Natural killer cell (primary cell): ENCODE measurements at places on chromosomes 3 and 15.

GRCh38 chr3:176855901-176856486 lies 341.3 kb downstream of the TBL1XR1 start:
- no peak for DNase-seq

GRCh38 chr3:168081171-168081771 lies 14.5 kb downstream of the GOLIM4 start:
- no peak for DNase-seq

DNA sequence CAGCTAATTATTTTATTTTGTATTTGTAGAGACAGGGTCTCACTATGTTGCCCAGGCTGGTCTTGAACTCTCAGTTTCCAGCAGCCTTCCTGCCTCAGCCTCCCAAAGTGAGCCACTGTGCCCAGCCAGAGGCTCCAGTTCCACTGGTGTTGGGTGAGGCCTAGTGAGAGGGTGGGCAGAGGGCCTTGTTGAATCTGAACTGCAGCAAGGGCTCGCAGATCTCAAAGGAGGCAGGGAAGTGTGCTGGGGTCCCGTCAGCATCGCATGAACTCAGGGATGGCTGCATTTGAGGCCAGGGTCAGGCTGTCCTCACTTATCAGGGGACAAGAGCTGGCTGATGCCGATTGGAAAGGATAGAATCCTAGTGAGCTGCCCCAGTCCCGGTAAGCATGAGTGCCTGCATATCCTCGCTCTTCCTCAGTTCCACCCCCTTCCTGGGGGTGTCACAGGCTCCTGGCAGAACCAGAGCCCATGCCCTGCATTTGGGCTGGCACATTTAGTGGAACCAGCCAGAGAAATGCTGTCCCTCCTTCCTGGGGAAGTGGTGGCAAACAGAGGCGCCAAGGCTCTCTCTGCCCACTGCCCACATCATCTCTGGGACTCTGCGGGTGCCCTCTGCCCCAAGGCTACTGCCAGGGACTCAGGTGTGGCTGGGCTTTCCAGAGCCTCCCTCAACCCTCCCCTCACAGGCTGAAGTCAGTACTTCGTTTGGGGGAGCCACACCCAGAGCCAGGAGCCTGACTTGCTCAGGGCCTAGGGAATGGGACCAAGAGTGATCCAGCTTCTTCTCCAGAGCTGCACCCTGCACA lies 24.1 kb downstream of the ALS2CL start:
- no peak for DNase-seq

DNA sequence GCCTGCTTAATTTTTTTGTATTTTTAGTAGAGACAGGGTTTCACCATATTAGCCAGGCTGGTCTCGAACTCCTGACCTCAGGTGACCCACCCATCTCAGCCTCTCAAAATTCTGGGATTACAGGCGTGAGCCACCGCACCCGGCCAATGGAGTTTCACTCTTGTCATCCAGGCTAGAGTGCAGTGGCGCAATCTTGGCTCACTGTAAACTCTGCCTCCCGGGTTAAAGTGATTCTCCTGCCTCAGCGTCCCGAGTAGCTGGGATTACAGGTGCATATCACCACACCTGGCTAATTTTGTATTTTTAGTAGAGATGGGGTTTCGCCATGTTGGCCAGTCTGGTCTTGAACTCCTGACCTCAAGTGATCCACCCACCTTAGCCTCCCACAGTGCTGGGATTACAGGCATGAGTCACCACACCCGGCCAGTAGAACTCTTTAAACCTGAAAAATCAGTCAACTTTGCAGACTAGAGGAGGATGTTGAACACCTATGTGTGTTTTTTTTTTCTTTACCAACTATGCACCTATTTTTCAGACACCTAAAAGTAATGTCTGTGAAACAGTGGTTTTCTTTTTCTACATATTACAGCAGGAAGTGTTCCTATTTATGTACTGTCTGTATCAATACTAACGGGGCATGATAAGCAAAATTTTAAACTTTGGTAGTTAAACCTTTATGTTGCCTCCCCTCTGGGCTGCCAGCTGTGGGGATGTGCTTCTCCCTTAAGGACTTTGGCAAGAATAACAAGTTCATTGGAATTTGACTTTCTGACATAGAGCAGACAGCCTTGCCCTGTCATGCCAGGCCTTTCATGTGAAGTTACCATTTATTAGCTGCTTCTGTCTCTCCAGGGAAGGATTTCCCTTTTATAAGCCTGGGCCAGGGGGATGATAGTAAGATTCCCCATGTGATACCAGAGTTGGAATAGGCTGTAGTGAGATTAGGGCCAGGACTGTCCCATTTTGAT lies 8.1 kb downstream of the ARIH2 start:
- no peak for DNase-seq

DNA sequence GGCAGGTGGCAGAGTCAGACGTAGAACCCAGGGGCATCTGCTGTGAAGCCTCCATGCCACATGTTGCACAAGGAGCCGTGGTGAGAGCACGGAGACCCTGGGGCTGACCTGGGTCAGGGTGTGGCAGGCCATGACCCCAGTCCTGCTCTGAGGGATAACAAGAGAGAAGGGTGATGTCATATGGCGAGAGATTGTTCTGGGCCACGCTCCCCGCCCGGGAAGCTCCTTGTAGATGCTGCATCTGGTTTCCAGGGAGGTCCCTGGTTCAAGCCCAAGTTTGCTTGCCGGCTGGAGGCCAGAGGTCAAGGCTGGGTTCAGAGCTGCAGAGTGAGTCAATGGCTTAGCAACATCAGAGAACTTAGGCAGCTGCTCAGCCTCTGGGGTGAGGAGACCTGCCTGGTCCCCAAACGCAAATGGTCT lies 17.3 kb downstream of the FGD5 start:
- no peak for DNase-seq

DNA sequence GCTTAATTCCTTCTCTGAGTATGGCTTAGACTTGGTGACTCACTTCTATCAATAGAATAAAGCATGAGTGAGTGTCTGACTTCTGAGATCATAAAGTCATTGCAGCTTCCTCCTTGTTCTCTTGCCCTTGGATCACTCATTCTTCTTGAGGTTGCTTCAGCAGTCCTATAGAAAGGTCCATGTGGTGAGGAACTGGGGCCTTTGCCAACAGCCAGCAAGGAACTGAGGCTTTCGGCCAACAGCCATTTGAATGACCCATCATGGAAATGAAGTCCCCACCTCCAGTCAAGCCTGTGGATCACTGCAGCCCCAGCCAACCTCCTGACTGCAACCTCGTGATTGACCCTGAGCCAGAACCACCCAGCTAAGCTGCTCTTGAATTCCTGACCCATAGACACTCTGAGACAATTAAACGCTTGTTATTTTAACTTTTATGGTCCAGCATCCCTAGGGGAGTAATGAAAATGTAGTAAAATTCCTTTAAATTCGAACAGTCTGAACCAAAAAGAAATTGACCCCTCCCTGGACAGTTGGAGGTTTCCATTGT lies 84.5 kb downstream of the WDR76 start:
- no peak for DNase-seq

DNA sequence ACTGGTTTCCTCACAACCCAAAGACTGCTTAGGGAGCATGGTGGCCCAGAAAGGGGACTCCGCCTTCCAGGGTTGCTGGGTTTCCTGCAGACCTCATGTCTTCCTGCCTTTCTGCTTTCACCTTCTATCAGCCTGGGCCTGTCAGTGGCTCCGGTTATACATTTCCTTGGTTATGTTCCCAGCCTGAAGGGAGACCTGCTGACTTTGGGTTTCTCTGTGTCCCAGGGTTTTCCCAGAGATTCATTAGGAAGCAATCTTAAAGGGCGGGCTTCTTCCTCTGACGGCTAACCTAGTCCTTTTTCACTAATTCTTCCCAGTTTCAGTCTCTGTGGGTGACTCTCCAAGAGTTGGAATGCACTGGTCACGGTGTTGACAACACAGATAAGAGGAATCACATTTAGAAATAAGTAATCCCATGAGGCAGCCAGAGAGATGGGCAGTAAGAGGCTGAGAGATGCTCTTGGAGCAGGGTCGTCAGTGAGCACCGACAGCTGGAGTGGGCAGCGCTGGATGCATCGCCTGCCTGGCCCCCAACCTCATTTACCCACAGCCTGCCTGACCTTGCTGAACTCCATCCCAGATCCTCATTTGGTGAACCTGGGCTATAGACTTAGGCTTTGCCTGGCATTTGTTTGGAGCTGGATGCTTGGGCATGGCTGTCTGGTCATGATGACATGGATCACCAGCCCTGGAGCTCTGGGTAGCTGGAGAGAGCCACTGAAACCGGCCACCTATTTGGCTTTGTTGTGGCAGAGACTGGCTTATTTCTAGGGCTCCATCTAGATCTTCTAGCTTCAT lies 10.0 kb upstream of the EHD4 start:
- DNase-seq = no peak

- no peak for DNase-seq
Observed at GRCh38 chr3:66442254-66443117, 58.3 kb downstream of the LRIG1 start.

GRCh38 chr3:179882292-179882691 lies 154.4 kb downstream of the PEX5L start:
- no peak for DNase-seq

GRCh38 chr3:81301230-81301629 lies 460.2 kb downstream of the GBE1 start:
- no peak for DNase-seq

DNA sequence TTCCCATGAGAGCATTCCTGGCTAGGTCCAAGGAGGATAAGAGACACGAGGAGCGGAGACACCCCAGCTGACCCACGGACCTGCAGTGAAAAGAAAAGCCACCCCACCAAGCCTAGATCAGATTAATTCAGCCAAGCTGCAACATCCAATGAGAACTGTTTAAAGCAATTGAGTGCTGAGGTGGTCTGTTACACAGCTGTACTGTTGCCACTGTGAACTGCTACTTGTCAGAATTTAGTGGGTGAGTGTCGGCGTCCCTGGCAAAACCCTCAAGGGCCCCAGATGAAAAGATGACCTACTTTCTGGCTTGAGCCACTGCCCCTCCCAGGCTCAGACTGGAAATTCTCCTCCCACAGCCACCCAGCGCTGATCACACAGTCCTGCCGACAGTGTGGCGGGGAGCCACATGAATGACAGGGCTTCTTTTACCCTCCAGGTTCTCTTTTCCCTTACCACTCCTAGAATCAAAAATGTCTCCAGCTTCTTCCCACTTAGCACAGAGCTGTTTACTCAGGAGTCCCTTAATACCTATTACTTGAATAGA lies 26.4 kb upstream of the KBTBD12 start:
- no peak for DNase-seq

GRCh38 chr3:135905058-135905724 lies 60.3 kb upstream of the PPP2R3A start:
- DNase-seq = no peak

DNA sequence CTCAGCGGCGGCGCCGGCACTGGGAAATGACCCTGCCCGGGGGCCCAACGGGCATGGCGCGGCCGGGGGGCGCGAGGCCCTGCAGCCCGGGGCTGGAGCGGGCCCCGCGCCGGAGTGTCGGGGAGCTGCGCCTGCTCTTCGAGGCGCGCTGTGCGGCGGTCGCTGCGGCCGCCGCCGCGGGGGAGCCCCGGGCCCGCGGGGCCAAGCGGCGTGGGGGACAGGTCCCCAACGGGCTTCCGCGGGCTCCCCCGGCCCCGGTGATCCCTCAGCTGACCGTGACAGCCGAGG lies 172 bp downstream of the ITPKA start:
- no peak for DNase-seq

DNA sequence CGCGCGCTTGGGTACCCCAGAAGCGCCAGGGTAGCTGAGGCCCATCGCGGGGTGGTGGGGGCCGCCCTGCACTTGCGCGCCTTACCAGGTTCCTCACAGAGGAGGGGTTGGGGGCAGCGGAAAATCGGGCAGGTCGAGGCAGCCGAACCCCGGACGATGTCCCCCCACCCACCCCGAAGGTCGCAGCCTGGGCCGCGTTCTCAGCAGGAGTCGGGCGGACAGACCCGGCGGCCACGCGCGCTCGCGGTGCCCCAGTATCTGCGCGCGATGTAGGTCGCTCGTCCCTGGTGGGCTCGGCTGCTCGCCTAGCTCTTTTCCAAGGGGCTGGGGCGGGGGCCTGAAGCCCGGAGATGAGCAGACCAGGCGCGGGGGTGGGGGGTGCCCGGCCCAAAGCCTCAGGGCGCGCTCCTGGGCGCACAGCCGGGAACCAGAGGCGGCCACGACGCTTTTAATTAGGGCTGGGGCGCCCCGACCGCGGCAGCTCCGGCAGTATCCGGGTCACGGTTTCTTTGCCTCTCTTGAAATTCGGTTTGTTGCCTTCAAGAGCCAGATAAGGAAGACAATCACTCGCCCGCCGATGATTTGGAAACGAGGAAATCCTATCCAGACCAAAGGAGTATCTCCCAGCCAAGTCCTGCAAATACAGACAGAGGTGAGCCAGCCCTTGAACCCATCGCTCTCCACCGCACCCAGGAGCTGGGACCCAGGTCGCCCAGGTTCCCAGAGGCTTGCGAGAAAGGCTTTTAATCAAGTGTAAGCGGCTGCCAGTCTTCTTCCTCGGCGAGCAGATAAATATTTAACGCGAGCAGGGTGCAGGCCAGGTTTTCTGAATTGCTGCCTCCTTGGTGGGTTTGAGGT lies 4.6 kb downstream of the SKOR1 start:
- peak; percentile 11 for DNase-seq

DNA sequence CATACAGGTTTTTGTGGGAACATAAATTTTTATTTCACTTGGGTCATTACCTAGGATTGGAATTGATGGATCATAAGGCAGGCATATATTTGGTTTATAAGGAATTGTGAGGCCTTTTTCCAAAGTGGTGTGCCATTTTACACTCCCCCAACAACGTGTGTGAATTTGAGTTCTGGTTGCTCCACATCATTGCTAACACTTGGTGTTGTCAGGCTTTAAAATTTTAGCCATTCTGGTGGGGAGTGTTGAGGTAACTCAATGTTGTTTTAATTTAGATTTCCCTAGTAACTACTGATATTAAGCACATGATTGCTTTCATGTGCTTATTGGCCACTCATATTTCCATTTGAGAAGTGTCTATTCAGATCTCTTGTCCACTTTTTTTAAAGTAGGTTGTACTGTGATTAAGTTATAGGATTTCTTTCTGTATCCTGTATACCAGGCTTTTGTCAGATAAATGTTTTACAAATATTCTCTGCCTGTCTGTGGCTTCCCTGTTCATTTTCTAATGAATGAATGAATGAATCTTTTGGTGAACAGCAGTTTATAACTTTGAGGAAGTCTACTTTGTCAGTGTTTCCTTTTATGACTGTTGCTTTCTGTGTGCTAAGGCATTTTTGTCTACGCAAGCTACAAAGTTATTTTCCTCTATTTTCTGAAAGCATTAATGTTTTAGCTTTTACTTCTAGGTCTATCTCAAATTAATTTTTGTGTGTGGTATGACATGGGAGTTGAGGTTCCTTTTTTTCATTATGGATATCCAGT lies 17.9 kb upstream of the NR2C2 start:
- no peak for DNase-seq

- DNase-seq = no peak
Observed at GRCh38 chr15:82306791-82307713, 42.2 kb downstream of the GOLGA6L10 start.

DNA sequence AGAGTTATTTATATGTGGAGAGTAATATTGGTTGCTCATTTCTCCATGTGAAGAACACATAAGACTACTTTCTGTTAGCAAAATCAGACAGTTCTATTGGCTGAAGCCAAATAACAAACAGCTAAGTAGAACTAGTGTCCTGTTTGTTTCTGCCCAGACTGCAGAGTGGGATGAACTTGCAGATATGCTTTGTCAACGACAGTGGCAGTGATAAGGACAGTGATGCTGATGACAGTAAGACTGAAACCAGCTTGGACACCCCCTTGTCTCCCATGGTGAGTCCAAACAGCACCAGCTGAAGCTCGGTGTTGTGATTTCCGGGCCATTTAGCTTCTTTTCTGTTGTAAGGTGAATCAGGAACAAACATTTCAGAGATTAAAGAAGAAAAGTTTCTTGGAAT lies 102.6 kb upstream of the IL12A start:
- DNase-seq = no peak
